ENCODE measurements at places on chromosomes 16 and 17. TPM values are rescaled to one million over a fixed set of nuclear protein-coding genes. Genes with fewer than 3 reads are reported as not detected.

Gene EFCAB3
- not detected for total RNA-seq

Gene SMTNL2
- 174 TPM for total RNA-seq

DNA sequence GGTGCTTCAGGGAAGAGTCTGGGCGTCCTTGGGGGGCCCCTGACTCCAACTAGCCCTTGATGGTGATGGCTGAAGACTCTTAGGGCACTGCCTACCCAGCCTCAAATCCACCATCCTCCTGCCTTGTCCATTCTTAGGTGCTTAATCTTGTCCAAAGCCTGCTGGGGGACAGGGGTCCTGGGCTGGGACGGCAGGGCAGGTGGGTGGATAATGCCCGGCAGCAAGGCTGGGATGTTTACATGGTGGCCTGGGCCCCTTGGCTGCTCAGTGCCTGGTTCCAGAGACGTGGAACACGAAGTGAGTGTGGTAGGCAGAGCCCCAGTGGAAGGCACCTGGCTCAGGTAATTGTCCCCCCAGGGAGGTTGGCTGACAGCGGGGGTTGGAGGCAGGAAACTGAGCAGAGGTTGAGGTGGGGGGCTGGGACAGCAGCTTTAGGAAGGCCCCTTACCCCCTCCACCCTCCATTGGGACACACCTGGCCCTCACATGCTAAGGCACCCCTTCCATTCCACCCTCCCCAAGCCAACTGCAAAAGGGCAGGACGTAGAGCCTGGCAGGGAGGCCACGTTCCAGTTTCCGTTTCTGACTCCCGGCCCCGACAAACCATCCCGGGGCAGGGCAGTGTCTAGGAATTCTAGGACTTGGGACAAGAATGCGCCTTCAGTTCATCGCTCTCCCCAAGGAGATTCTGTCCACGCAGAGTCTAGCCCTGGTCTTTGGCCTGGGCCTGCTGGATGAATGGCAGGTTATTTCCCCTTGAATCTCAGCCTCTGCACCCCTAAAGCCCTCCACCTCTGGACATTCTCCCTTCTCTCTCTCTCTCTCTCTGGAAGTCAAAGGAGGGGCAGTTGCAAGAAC lies 1.9 kb downstream of the FOXJ1 start:
- no peak for DNase-seq

- peak; percentile 75 for DNase-seq
Measured at GRCh38 chr17:17737961-17738894, 57.0 kb downstream of the RAI1 start.

GRCh38 chr16:17396762-17397498 lies 73.8 kb downstream of the XYLT1 start:
- peak; percentile 65 for DNase-seq
